ENCODE measurements at places on chromosomes 3 and 15.

GRCh38 chr3:64291956-64292355 is 66.7 kb upstream of the PRICKLE2 start:
- DNase-seq = no peak

- DNase-seq = no peak
These were observed 194.5 kb downstream of the RPLP1 start for GRCh38 chr15:69647142-69647513.

DNA sequence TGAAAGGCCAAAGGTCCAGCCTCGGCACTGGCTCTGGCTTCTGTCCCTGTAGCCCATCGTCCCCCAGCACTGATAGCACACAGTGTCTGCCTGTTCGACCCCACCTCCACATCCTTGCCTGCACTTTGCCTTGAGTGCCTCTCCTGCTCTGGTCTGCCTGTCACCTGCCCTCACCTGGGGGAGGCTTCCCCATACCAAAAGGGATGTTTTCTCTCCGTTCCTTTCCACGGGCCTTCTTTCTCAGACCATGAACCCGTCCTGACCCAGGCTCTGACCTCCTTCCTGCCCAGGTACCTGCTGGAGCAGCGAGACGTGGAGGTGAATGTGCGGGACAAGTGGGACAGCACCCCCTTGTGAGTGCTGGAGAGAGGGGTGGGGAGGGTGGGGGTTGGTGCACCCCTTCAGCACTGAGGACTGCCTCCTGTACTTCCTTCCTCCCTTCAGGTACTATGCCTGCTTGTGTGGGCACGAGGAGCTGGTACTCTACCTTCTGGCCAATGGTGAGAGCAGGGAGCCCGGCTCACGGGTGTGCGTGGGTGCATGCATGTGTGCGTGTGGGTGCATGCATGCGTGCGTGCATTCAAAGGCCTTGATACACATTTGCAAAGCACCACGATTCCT is 1.5 kb downstream of the ABTB1 start:
- DNase-seq = no peak

DNA sequence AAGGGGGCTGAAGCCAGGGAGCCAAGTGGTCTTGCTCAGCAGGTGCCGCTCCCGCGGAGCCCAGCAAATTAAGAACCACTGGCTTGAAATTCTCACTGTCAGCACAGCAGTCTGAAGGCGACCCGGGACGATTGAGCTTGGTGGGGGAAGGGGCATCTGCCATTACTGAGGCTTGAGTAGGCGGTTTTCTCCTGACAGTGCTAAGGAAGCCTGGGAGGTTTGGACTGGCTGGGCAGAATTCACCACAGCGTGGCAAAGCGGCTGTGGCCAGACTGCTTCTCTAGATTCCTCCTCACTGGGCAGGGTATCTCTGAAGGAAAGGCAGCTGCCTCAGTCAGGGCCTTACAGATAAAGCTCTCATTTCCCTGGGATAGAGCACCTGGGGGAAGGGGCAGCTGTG is 57.0 kb upstream of the GPR149 start:
- DNase-seq = no peak

GRCh38 chr15:57044072-57044702 is 125.7 kb downstream of the TCF12 start:
- no peak for DNase-seq

- peak; percentile 75 for DNase-seq
These were observed 11.3 kb downstream of the ADAM10 start for GRCh38 chr15:58738046-58738707.

GRCh38 chr15:77475898-77476297 is 55.2 kb downstream of the HMG20A start:
- no peak for DNase-seq

DNA sequence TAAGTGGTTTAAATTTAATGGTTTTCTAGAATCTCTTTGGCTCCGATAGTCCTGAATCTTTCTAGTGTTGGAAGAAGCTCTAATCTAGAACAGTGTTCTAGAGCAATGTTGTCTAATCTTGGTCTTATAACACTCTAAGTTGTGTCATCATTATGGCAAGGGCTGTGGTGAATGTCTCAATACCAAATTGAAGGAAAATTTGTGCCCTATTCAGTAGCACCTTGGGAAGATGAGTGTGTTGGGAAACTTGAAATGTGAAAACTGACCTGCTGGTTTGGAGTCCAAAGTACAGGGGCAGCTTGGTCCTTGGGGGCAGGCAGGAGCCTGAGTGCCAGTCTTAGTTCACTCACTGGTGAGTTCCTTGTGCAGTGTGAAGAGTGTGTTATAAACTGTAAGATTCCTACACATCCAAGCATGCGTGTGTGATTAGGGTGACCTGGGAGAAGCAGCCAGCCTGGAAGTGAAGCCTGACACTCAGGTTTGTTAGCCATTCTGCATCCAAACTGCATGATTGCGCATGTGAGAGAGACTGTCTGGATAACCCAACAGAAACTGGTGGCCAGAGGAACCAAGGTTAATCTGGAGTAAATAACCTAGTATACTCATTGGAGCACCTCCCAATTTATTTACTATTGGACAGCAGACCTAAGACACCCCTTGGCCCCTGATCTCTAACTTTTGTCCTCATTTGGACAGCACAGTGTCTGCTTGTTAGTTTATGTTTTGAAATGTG is 14.6 kb downstream of the ZNF592 start:
- no peak for DNase-seq

GRCh38 chr3:123622766-123623165 is 37.9 kb upstream of the HACD2 start:
- DNase-seq = no peak

DNA sequence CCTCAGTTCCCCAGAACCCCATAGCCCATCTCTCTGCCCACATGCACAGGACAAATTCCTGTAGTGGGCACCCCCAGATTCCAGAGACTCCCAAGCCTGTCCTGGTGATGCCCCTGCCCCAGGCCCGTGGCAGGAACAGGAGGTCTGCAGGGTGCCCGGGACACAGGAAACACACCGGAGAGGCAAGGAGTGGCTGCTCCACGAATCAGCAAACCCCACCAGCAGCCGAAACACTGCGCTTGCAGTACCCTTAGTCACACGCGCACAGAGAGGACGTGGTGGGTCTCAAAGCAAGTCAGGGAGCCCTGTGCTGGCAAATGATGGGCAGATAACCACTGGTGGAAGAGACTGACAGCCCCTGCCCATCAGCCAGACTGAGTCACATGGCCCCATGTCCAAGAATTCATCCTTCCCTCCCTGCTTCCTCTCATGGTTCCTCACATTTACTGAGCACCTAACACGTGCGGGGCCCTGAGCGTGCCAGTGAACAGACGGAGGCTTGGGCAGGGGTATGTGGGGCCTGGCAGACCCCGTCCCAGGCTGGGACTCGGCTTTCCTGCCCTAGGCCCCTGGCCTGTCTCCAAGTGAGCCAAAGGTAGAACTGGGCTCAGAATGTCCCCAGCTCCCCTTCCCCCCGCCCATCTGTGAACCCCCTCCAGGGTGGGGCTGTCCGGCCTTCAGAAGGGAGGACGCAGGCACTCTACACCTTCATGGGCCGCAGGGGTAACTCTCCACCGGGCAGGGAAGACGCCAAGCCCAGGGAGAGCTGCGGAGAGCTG is 130.4 kb upstream of the IQSEC1 start:
- no peak for DNase-seq

DNA sequence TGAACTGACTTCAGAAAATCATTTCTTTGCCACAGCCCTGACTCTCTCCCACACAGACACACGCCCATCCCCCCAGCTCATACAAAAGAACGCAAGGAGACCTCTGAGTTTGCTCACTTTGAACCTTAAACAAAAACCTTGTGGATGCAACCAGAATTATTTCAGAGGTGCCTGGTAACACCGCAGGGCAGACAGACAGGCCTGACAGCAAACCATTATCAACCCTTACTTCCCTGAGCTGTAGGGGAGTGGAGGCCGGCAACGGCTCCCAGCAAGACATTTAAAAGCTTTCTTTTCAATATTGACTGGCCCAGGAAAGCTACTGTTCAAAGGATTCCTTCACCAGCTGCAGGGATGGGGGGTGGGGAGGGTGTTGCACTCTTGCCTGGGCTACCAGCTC is 2.0 kb upstream of the EFCC1 start:
- DNase-seq = peak; percentile 65

DNA sequence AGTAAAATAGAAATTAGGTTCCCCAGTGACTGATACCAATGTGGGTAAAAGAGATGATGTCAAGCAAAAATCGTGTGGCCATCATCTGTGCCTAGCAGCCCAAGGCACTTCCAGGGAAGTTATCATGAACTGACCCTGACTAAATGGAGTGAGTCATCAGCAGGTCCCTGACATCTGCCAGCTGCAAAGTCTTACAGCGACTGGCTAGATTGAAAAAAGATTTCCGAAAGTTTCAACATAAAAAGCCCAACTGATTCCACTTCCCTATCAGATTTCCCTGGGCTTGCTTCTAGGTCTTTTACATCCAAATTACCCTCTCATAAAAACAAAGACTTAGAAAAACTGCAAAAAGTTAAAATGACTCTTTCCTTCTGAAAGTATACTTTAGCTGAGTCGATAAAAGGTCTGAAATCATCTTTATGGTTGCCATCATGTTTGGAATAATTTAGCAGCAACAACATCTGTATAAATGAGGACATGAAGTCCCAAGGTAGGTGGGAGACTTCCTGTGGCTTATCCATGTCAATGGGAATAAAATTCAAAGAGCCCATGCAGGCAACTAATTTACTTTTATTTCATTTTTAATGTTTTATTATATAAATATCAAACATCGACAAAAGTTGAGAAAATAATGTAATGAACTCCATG is 342.8 kb downstream of the ERC2 start:
- DNase-seq = peak; percentile 47

- DNase-seq = peak; percentile 79
These were observed 22.5 kb downstream of the GLB1 start for GRCh38 chr3:33074217-33075067.

GRCh38 chr15:61660579-61660978 is 399.7 kb downstream of the VPS13C start:
- DNase-seq = no peak

GRCh38 chr15:84736375-84736774 is 12.0 kb upstream of the ZNF592 start:
- DNase-seq = no peak

DNA sequence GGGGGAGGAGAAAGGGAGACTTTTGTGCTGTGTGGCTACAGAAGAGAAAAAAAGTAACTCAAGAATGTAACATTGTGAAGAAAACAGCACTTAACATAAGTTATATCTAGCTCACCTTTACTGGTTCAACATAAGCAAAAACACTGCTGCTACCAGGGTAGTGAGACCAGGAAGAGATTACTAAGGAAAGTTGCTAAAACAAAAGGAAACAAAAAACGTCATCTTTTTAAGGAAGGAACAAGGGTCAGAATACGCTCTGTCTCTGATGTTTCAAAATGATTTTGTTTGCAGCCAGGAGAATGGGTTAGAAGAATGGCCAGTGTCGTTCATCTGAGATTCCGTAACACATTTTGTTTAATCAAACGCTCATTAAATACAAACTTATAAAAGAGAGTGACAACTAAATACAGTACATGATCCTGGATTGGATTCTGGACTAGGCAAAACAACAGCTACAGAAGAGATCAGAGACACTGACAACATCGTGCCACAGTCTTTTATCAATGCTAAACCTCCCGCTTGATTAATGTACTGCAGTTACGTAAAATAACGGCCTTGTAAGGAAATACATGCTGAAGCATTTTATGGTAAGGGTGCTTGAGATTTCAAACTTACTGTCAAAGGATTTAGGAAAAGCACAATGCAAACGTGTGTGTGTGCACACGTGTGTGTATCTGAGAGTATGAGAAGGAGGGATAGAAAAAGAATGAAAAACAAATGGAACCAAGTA is 67.7 kb downstream of the FOXP1 start:
- no peak for DNase-seq

- no peak for DNase-seq
These were observed 575 bp downstream of the LEO1 start for GRCh38 chr15:51971032-51971374.

GRCh38 chr15:51766341-51766740 is 14.9 kb downstream of the TMOD2 start:
- DNase-seq = peak; percentile 8

DNA sequence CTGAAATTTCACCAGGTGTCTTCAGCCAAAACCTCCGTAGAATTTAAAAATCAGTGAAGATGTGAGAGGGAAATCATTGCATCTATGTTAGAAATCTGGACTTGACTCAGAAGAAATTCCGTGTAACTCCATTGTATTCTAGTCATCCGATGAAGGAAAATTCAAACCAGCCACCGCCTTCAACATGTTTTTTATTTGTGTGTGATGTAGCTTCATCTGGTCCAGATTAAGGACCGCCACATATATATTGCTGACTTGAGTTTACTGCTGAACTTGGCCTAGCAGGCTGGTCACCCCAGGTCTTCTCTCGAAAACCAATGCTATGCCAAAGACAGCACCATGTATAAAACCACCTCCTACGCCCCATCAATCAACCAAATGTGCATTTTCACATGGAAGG is 120.9 kb downstream of the FOXP1 start:
- DNase-seq = no peak

DNA sequence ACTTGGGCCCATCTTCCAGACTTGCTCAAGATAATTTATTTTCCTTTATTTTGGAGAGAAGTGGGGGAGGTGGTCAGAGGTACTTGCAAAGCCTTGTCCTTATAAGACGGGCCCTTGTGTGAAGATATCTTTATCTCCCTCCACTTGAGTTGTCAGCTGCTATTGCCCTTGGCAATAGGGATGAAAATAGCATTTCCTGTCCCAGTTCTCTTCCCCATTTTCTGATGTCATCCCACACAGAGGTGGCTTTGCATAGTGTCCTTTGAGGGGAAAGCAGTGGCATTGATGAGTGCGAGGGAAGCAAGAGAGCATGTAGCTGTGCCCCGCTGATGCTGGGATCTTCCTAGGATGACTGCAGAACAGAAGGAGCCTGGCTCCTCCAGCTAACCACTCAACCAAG is 41.9 kb upstream of the TUBGCP5 start:
- DNase-seq = peak; percentile 34

- DNase-seq = no peak
These were observed 3.7 kb upstream of the GRM2 start for GRCh38 chr3:51703068-51703760.

- no peak for DNase-seq
These were observed 20.9 kb upstream of the SSUH2 start for GRCh38 chr3:8665407-8665896.

- DNase-seq = no peak
These were observed 84.7 kb downstream of the NCEH1 start for GRCh38 chr3:172626021-172626640.

- no peak for DNase-seq
These were observed 39.5 kb downstream of the CADPS start for GRCh38 chr3:62835554-62836236.

- no peak for DNase-seq
These were observed 345.2 kb upstream of the TPRG1 start for GRCh38 chr3:188826574-188826973.

DNA sequence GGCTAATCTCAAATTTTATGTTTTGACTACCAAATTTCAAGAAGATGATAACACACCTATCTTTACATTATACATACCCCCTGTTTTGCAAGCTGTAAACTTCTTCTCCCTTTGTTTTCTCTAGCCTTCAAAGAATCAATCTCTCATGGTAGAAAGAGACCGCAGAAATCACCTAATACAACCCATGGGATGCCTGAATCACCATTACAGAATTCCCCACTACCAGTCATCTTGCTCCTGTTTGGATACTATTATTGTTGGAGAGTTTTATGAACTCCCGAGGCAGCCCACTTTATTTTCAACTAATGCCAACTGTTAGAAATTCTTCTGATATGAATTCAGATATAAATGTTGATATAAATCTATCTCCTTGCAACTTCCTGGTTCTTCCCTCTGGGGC is 110.9 kb downstream of the FRMD5 start:
- DNase-seq = no peak

All from NB4 (cell line).